Left lung (tissue), 14 donors: ENCODE measurements at places on chromosomes 2 and 18. TPM values are rescaled to one million over a fixed set of nuclear protein-coding genes. Genes with fewer than 3 reads are reported as not detected.

- no peaks in the 10 kb centered on the region for H3K27me3 ChIP-seq
- no peaks in the 10 kb centered on the region for H3K4me1 ChIP-seq
- H3K36me3 ChIP-seq: no peaks in the 10 kb centered on the region
- no peak overlapping the region for H3K4me3 ChIP-seq
- no peak for DNase-seq
Observed at GRCh38 chr2:149849591-149849990, 262.0 kb upstream of the MMADHC start.

- no peaks in the 10 kb centered on the region for H3K27me3 ChIP-seq
- DNase-seq: no peak
- no peaks in the 10 kb centered on the region for H3K36me3 ChIP-seq
- H3K4me1 ChIP-seq: no peaks in the 10 kb centered on the region
- no peak overlapping the region for H3K27ac ChIP-seq
- H3K4me3 ChIP-seq: no peak overlapping the region
Observed at GRCh38 chr2:200635251-200635650, 49.4 kb downstream of the AOX1 start.

RAD51AP2 gene
- 0.12 TPM for total RNA-seq

DNA sequence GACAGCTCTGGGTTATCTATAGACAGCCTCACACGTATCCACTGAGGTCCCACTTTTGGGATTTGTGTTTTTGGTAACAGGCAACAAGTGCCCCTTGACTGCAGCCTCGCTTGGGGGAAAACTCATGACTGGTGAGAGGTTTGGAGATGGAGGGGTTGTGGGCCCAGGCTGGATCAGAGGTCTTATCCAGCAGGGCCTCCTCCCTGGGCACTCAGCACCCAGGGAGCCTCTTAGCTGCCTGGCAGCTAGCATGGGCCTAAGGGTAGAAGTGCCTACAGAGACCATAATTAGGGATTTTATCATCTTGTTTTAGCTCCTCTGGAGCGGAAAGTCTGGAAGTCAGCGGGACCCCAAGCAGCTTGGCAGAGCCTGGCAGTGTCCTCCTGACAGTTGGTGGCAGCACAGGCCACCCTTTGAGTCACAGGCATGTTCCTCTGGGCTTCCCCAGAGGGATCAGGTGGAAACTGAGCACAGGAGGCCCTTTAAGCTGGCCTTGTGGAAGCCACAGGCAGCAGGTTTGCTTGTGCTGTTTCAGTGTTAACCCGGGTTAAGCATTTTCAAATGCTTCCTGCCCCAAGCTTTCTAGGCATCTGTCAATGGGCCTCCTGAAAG, 143.1 kb downstream of the KCTD1 start:
- H3K36me3 ChIP-seq: no peaks in the 10 kb centered on the region
- no peak for DNase-seq
- no peaks in the 10 kb centered on the region for H3K4me1 ChIP-seq
- no peak overlapping the region for H3K27ac ChIP-seq
- H3K4me3 ChIP-seq: no peak overlapping the region

QPCT gene
- 16.6 TPM for total RNA-seq
